Ecto neural progenitor cell (in vitro differentiated cells): ENCODE measurements at places on chromosomes 3 and 15.

DNA sequence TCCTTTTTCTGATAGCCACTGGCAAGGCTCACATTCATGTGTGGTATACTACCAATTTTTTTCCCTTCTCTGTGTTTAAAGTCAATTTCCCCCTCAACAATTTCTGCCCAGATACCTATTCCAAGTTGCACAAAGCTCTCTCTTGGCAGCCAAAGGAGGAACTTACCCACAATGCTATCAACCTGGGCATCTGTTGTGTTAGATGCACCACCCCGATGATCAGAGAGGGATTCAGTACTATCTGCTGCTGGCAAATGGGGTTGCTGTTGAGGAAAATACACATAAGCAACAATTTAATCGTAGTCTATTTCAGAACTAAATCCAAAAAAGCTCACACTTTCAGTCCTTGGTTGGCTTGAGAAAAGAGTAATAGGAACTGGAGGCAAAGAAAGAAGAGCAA, 46.1 kb downstream of the AAGAB start:
- DNase-seq: no peak

DNA sequence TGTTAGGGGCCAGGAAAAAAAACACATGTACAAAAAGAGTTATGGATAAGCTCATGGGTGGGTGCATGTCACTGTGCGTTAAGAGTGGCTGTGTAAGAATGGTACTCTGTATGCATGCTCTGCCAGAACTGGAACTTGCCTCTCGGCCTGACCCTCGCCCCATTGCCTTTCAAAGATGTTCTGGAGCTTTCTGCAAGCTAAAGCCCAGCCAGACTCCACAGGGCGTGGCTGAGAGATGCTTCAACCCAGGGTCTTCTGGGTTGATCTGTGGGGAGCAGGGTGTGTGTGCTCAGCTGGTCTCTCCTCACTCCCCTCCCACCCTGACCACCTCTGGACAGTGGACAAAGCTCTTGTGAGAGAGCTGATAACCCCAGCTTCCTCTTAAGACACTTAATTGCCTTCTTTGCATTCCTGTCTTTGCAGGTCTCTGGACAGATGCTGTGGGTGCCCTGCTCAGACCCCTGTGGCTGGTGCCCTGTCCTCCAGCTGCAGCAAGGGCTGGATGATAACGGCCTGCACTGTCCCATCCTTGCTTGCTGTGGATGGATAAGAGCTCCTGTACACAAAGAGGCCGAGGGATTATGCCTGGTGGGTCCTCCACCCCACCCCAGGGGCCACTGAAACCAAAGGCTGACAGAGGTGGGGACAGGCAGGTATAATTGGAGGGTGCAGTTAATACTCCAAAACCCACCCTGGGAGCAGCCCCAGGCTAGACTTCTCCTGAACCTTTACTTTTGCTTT, 28.7 kb downstream of the ALDH1L1 start:
- peak; percentile 31 for DNase-seq

GRCh38 chr3:172856795-172857742, 106.5 kb downstream of the ECT2 start:
- DNase-seq: no peak

DNA sequence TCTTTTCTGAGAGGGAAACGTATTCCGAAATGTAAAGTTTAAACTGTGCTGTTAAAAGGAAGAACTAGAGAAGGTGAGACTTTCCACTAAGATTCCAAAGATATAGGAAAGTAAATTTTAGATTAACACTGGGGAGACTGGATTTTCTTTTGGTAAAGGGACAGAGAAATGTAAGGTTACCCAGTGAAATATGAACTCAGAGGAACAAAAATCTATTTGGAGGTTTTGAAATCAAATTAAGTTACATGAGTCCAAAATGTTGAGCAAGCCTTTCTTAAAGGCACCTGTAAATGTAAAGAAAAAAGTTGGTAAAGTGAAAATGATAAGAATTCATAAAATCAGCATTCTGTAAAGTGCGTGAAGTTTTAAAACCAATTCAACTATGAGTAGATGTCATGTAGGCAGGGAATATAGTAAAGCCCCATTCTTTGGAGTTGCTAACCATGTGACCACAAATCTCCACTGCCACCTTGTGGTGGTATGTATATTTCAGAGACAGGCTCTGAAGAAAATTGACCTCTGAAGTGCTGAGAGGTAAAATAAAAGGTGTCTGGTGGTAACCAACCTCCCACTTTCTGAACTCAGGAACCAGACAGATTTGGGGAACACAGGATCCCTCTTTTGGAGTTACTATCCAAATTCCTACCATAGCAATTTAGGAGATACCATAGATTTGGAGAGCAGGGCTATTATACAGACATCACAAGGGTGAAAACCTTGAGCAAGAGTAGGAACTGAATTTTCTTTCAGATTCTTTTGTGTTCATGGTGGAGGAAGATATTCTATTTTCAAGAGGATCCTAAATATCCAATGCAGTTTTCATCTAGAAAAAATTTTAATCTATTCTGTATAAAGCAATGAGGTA, 215.3 kb downstream of the ROBO2 start:
- DNase-seq: no peak

GRCh38 chr3:139466360-139466759, 10.0 kb downstream of the RBP2 start:
- DNase-seq: no peak

GRCh38 chr15:57911247-57911646, 154.3 kb downstream of the ALDH1A2 start:
- DNase-seq: no peak

GRCh38 chr3:78507196-78507984, 1260.4 kb downstream of the ROBO1 start:
- DNase-seq: no peak

DNA sequence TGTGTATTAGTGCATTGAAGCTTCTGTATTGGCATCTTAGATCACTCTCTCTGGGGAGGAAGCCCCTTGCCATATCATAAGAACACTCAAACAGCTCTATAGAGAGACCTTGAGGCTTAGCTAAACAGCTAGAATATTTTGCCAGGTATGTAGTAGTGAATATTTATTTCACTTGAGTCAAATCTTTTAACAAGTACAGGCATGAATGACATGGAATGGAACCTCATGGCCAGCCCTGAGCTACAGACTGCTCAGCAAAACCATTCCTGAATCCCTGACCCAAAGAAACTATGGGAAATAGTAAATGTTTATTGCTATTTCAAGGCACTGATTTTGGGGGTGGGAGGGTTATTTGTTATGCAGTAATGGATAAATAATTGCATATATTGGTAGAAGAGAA, 604.8 kb downstream of the MECOM start:
- DNase-seq: no peak

GRCh38 chr3:129001101-129001805, at the start of gene EFCC1:
TSS of gene EFCC1 (plus strand) at chr3:129001304. CDS start at chr3:129001629, 325 bp downstream.
- DNase-seq: peak; percentile 86

- DNase-seq: no peak
Measured at GRCh38 chr3:126557415-126557745, 1.4 kb downstream of the C3orf22 start.

DNA sequence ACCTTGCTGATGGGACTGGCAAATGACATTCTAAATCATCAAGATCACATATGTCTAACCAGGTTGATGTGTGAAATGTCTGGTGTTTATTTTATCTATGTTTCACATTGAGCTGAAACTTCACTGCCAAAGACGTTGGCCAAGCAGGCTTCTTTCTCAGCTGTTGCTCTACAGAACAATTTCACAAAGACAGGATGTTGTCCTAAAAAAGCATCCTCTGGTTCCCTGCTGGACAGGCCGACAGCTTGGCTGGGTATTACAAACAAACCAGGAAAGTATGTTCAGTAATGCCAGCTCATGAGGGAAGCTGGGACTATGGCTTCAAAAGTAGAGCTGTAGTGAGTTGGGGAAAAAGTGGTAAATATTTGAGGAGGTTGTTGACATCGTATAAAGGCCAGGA, 179.4 kb downstream of the FAM43A start:
- no peak for DNase-seq

DNA sequence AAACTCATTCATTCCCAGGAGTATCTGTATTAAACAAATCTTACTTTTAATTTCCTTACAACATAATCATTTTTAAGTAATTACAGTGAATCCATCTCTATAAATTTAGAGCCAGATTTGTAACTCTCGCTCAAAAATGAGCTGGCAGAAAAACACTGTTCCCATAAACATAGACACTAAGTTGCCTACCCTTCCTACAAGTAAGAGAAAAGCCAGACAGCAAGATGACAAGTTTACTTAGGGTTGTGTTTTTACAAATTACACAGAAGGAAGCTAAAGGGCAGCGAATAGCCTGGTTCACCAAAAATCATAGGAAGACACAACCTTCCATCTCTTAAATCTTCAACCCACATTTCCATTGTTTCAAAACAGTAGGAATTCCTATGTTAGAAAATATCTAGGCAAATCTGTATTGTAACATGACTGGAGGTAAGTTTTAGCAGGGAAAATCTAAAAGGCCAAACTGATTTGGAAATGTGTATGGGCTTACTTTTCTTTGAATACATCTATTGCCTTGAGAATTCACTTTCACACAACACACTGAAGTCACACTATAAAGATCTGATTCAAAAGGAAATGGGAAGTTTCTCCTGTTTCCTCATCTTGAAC, 21.7 kb downstream of the HERC1 start:
- no peak for DNase-seq

- no peak for DNase-seq
Measured at GRCh38 chr3:171811295-171811912, 1.1 kb upstream of the PLD1 start.
